ENCODE measurements at places on chromosomes 4 and X.

DNA sequence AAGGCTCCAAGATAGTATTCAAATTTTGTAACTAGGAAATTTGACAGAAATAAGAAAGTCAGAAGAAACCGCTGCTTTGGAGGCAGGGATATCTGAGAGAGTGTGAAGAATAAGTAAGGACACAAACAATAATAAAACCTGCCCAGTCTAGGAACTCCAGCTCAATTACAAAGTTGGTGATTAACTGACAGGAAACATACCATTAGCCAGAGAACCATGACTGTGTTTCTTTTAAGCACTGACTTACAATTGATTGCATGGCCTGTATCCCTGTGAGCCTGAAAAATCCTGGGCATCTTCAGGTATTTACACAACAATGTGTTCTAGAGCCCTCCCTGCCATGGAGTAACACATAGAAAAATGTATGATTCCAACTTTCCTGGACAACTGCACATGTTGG, 127.4 kb downstream of the GRIA3 start:
- DNase-seq: no peak

GRCh38 chr4:121706595-121707021, 9.8 kb upstream of the ANXA5 start:
- DNase-seq: no peak

DNA sequence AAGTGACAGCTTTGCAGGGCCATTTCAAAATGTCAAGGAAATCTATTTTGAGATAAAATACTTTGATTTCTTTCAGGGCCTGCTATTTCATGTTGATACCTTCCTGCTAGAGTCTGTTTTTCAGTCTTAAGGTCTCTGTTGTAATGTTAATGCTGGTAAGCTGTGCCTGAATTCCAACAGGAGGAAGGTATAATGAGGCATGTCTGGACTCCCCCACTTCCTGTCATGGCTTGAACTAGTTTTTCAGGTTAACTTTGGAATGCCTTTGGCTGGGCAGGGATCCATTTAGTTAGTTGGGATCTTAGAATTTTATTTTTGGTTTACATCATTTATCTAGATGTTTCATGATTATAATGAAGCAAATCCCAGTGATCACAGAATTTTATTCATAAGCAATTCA, 279.0 kb downstream of the CFAP47 start:
- DNase-seq: no peak

DNA sequence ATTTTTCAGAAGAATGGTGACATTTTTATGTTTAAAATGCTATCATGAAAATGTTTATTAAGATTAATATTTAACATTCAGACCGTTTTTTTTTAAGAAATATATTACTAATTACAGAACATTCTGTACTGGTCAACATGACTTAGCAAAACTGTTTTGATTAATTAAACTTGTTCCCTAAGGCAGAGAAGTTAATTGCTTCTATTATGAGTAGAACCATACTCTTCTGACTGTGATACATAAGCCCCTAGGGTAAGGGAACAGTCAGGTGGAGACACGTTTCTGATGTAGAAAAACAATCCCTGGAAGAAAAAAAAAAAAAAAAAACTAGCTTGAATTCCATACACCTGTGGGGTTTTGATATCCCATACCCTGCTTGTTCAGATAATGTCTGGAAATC, 97.4 kb downstream of the GPM6A start:
- DNase-seq: no peak

GRCh38 chrX:24428516-24428915, 36.6 kb upstream of the PDK3 start:
- DNase-seq: no peak

DNA sequence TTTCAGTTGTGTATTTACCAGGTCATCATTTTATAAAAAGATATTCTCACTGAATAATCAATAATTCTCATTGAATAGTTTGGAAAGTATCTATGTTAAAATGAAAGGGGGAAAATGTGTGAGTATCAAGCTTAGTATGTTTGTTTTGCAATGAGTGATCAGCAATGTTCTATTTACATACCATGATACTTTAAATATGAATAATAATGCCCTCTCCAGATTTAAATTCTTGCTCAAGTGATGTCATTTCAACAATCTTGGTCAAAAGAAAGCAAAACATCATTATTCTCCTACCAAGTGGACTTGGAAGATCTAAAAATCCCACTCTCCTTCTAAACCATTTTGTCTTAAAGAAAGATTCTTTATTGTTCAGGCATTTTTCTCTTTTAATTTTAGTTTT, 42.1 kb upstream of the ANKRD50 start:
- no peak for DNase-seq

GRCh38 chrX:140766024-140766611, 56.6 kb downstream of the LINC00632 start:
- peak; percentile 26 for DNase-seq

- no peak for DNase-seq
Observed at GRCh38 chr4:17624821-17625220, 10.4 kb downstream of the MED28 start.

DNA sequence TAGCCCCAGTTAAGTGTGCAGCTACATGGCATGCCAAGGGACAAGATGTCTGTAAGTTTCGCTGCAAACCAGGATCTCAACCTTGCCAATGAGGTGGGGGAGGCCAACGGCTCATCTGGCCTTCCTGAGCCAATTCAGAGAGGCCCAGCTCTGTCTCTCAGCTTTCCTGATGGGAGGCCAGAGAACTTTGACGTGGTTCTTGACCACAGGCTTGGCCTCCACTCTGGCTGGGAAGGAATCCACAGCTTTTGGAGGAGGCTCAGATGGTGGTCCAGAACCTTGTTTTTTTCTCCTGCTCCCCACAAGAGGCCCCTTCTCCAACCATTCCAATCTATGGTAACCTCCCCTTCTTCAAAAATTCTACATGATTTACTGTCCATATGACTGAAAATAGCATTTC, 9.8 kb downstream of the CAPN6 start:
- DNase-seq: no peak

DNA sequence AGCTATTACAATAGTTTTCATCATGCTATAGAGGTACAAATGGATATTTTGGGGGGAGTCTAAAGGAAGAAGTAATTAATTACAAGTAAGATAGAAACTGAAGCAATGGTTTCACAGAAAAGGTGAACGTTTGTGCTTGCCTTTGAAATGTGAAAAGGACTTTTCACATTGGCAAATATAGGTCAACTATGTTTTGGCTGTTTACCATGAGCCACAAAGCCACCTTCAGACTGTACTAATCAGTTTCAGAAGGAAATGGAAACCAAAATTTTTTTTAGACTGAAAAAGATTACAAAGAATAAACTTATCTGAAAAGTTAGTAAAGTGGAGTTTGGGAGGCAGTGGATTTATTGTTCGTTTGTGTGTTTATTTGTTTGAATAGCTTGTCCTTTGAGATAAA, 32.1 kb downstream of the SYTL5 start:
- DNase-seq: no peak

All from Jurkat, Clone E6-1 (cell line).